ENCODE measurements at places on chromosomes 4 and X.

DNA sequence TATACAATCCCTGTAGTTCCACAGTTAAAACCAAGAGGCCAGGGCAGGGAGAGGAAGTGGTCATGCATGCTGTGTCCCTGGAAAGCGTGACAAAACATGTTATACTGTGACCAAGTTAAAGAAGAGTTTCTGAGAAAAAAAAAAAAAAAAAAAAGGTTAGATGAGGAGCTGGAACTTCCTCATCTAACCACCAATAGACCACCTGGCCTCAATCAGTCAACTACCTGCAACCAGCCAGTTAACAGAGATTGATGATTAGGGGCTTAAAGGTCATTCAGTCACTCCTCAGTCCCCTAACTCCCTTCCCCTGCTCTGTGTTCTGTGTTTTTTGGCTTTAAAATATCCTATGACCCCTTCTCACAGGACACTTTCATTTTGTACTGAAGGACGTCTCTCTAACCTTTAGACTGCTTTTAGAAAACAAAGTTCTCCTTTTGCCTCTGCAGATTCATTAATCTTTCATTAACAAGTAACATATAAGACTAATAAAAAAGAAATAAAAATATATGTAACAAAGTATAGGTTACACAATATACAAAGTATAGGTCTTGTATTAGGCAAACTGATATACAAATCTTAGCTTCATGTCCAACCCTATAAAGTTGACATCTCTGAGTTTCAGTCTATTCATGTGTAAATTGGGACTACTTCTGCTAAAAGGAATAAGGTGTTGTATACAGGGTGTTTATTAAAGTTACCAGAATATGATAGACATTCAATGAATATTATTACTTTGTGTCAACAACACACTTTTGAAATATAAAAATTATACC is 179.1 kb upstream of the NDST4 start:
- no peak for DNase-seq

DNA sequence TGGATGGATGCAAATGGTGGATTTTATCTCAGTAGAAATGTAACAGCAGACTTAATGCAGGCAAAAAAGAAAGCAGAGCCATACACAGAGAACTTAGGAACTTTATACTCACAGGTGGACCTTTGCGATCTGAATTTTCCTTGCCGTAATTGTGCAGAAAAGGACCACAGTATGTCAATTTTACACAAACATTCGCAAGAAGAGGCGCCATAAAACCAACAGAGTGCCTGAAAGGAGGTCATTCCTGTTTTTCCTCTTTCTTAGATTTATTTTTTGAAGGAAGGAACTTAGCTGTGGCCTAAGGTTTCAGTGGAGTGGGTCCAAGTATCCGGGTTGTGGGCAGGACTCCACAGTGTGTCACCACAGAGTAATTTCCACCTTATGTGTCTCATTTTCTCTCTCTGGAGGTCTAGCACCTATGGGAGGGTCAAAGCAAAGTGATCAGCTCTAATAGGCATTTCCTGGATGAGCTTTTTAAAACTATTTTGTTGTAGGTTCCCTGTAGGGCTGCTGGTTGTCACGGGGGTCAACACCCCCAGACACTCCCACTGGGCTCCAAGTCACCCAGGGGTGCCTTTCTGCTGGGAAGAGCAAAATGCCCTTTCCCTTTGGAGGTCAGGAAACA is 24.7 kb upstream of the PBDC1 start:
- no peak for DNase-seq

DNA sequence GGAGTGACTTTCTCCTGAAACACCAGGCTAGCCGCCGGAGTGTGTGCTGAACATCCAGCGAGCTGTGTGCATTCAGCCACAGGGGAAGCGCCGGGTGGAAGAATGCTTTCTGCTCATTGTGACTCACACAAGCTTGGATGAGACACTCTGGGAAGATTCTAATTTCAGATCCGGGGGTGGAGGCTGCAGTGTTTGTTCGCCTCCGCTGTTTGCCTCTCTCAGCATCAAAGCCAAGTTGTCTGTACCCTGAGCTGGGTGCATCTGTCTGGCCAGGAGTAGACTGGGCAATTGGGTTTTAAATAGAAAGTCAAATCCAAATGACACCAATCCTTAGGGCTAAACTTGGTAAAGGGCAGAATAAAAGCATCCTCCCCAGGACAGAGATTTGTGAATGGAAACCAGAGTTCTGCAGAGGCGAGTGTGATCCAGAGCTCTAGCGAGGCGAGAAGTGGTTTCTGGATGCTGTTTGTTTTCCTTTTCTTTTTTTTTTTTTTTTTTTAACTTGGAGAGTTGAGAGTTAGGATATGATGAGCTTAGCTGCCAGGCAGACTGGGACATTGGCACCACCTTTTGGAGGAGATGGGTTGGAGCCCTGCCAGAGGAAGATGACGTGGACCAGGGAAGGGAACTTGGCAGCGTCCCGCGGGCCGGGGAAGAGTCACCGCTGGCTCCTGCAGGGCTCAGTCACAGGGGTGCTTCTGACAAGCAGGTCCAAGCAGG is 196.0 kb upstream of the PSAPL1 start:
- peak; percentile 90 for DNase-seq

DNA sequence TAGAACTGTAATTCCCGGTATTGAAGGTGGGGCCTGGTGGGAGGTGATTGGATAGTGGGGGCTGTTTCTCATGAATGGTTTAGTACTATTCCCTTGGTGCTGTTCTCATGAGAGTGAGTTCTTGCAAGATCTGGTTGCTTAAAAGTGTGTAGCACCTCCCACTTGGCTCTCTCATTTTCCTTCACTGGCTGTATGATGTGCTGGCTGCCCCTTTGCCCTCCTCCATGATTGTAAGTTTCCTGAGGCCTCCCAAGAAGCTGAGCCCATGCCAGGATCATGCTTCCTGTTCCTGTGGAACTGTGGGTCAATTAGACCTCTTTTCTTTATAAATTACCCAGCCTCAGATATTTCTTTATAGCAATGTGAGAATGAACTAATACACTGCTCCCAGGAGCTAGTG is 8.7 kb downstream of the ANXA10 start:
- no peak for DNase-seq

DNA sequence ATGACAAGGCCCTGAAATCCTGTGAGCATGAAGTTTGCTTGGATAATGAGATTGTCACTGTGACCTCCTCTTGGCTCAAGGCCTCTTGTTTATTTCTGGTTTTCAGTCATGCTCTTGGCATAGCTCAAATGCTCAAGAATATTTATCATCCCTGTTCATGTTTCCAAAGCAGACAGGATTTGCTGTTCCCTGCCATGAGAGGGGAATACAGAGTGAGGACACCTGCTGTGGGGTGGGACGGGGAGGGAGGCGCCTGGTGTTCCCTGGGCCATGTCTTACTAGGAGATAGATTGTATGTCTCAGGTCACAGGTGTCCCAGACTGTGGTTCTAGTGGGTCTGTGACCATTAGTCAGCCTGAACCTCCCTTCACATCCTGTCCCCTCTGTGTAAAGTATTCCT is 34.9 kb upstream of the SH3RF1 start:
- DNase-seq, result no peak

DNA sequence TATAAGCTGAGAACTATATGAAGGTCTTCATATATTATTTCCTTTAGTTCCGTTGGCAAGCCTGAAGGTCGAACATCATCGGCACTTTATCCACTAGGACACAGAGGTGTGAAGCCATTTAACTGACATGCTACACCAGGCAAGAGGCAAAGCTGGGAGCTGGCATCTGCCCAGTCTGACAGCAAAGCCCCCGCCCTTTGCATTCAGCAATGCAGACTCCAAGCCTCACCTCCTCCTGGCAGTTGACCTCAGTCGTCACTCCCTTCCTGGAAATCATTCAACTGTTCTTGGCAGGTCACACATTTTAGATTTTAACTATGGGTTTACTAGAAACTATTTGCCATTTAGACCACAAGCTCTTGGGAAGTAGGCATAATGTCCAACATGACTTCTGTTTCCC is 135.8 kb upstream of the FRG1 start:
- DNase-seq, result peak; percentile 69

- no peak for DNase-seq
Observed at GRCh38 chrX:100674705-100675104, 30.7 kb downstream of the SRPX2 start.

- DNase-seq, result no peak
Observed at GRCh38 chrX:94830717-94831116, 1156.7 kb downstream of the FAM133A start.

DNA sequence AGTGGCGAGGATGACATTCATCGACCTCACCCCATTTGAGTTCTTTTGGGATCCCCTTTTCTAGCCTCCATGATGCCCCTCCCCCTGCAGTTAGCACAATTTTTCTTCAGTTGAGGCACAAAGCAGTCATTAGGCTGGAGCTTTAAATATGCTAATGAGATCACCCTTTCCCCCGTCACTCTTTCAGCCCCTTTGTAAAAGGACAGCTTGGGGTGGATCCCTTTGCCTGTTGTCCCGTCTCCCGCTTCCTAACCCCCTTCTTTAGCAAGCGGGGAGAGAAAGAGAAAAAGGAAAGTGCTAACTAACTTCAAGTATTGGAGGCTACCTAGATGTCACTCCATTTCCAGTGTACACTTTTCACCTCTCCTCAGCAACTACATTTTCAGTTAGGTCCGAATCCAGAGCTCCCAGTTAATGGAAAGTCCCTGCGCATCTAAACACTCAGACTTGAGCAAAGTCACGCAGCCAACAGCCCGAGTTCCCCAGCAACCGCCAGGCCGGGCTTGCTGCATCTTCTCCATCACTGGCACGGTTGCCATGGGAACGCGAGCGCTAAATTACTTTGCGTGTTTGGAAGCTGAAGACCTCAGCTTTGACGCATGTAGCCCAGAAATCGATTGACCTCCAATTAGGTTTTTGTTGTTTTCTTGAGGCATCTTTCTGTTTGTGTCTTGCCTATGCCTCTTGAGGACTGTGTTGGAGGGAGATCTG is 76.8 kb downstream of the RTL5 start:
- no peak for DNase-seq

GRCh38 chrX:85115252-85115651 is 111.6 kb downstream of the APOOL start:
- DNase-seq, result no peak

DNA sequence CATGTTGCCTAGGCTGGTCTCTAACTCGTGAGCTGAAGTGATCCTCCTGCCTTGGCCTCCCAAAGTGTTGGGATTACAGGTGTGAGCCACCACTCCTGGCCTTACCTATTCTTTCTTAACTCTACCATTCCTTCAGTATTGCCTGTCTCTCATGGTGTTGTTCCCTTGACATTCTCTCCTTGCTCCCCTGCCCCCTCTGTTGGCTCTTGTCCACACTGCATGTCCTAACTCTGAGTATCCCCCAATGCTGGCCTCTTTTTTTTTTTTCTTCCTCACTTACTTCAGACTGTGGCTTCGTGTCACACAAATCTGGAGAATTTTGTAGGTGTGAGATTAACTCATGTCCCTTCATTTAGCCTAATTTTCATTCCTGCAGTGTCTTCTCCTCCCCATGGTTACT is 22.9 kb upstream of the FRMPD4 start:
- no peak for DNase-seq

DNA sequence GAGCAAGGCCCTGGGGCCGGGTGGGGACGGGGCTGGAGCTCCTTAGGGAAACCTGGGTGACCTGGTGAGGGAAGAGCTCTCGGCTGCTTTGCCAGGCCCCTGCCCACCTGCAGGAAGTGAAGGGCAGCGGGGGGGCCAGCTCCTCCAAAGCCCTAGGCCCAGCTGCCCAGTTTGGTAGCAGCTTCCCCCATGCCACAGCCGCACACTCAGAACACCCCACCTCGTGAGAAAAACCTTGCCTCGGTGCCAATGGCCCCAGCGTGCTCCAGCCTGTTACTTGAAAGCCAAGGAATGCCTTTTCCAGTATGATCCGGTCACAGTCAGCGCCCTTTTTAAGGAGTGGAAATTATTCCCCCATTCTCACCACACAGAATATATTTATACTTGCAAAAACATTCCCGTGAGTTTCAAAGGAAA is 38.3 kb downstream of the ACOX3 start:
- peak; percentile 62 for DNase-seq

DNA sequence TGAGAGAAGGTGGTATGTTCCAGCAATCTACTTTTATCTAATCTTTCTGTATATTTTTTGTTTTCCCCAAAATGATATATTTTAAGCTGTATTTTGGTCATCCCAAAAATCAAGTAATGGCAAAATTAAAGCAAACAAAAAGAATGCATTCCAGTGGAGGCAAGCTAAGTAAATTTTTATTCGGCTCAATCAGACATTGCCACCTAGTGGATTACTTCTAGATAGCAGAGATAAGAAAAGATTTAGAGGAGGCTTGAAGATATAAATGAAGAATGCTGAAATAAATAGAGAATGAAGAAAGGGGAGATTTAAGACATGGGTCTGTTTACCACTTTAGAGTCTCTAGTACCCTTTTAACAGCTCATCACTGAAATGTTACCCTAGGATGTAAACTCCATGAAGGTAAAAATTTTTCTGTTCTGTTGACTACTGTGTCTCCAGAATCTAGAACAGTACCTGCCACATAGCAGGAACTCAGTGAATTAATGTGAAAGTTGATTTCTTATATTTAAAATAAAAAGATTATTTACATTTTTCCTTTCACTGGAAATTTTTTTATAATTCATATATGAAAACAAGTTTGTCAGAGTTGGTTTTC is 110.9 kb upstream of the ANK2 start:
- DNase-seq, result no peak

DNA sequence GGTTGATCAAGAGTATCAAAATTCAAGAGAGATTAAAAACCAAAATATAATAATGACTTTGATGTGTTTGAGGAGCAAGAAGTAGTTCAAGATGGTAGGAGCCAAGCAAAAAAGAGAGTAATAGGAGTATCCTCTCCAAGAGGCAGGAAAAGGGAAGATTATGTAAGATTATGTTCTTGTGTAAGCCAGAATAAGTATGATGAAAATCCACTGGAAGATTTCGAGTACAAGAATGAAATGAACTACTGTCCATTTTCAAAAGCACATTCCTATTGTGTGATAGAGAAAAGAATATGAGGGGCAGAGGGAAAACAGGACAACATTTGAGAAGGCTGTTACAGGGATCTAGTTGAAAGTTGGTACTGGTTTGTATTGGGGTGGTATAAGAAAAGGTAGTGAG is 659.6 kb upstream of the INTU start:
- no peak for DNase-seq

DNA sequence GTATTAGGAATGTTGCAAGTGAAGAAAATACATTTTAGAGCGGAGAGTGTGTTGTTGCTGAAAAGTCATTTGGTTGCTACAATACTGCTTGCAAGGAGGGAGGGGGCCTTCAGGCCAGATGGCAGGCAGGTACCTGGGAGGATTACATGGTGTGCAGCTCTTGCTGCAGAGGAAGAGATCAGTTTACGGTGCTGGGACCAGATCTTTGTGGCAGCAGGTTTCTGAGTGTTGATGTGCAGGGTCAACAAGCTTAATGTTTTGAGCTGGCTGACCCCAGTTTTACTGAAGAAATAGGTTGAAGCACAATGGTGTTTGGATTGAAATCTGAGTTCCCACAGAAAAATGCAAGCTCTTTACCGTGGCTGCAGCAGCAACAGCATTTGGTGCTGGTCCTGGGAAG is 96.4 kb upstream of the DDIT4L start:
- DNase-seq, result no peak

DNA sequence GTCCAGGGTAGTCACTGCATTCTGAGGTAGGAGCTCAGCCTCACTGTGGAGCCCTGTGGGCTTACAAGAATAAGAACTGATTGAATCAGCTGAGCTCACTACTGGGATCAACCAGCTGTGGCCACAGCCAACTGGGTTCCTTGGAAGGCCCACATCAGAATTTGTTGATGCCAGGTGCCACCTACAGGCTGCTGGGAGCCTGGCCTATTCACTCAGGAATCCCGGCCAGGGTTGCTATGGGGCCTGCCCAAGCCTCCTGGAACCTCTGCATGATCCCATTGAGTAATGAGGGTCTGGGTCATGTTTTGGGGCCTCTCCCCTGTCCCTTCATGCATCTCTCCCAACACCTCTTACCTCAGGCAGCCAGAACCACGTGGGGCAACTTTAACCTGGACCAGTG is 53.9 kb upstream of the KIAA1210 start:
- peak; percentile 18 for DNase-seq

GRCh38 chr4:87844452-87844851 is 11.7 kb downstream of the MEPE start:
- no peak for DNase-seq
